ENCODE measurements at places on chromosomes 11 and 22.

DNA sequence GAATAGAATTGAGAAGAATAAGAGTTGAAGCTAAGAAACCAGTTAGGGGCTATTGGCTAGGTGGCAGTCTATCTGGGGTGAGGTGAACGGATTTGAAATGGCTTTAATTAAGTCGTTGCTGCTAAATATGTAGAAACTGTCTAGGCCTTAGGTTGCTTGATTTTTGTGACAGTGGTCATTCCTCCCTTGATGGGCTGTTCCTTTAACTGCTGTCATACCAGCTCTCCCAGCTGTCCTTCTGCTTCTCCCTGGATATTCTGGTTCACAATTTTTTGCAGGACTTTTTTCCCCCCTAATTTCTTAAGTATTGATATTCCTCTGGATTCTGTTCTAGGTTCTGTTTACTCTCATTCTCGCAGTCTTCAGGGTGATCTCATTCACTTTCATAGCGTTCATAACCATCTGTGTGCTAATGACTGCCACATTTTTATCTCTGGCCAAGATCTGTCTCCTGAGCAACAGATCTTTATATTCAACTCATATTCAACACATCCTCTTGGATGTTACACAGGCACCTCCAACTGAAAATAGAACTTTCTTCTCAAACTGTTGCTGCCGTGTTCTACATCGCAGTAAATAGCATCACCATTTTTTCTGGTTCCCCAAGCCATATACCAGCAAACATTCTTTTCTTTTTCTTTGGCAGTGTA, 134.1 kb downstream of the UVRAG start:
- DNase-seq, result no peak

- DNase-seq, result no peak
Observed at GRCh38 chr11:86722006-86722405, 49.6 kb upstream of the ME3 start.

GRCh38 chr11:76269661-76270261, 63.5 kb upstream of the WNT11 start:
- no peak for DNase-seq

- DNase-seq, result no peak
Observed at GRCh38 chr11:78767027-78767932, 192.6 kb upstream of the NARS2 start.

DNA sequence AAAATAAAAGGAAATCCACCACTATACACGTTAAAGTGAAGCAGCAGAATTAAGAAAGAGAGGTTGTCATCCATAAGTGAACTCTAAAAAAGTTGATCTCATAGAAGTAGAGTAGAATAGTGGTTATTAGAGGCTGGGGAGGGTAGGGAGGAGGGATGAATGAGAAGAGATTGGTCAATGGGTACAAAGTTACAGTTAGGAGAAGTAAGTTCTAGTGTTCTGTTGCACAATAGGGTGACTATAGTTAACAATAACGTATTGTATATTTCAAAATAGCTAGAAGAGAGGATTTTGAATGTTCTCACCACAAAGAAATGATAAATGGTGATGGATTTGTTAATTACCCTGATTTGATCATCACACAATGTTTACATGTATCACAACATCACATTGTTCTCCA, 72.0 kb downstream of the CD82 start:
- no peak for DNase-seq

DNA sequence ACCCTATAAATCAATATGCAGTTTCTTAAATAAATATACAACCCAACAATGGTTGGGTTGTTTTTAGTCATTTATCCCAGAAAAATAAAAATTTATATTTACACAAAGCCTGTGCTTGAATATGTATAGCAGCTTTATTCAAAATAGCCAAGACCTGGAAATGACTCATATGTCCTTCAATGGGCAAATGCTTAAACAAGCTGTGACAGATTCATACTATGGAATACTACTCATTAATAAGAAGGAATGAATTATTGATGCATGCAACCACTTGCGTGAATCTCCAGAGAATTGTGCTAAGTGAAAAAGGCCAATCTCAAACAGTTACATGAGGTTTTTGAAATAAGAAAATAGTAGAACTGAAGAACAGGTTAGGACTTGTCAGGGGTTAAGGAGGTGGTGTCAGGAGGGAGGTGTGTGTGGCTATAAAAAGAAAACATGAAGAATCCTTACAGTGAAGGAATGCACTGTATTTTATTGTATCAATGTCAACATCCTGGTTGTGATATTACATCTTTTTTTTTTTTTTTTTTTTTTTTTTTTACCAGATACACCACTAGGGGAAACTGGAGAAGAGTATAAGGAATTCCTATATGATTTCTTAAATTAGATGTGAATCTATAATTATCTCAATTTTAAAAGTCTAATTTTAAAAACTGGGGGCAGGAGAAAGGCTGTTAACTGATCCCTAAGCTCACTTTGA, 82.4 kb upstream of the CD44 start:
- DNase-seq, result no peak

- DNase-seq, result no peak
Observed at GRCh38 chr22:30216710-30217109, 29.8 kb downstream of the LIF start.

GRCh38 chr11:36475192-36475591, 34.9 kb downstream of the TRAF6 start:
- no peak for DNase-seq

DNA sequence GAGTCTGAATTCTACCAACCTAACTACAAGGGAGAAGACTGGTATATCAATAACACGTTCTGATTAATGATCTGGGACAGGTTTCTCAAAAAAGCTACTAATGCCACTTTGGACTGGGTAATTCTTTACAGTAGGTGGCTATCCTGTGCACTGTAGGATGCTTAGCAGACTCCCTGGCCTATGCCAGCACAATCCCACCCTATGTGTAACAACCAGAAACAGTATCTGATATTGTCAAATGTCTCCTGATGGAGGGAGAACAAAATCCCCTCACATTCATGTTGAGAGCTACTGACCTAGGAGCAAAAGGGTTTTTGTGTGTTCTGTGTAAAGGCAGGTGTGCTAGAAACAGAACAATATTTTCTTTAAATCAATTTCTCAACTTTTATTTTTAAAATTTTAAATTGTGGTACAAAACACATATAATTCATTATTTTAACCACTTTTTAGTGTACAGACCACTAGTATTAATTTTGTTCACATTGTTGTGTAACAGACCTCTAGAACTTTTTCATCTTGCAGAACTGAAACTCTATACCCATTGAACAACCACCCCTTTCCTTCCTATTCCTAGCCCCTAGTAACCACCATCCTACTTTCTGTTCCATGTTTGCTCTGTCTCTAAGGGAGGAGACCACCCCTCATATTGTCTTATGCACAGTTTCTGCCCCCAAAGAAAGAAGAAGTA, 2.1 kb upstream of the MS4A6A start:
- no peak for DNase-seq

GRCh38 chr11:73347067-73347466, 29.1 kb upstream of the RELT start:
- no peak for DNase-seq

- no peak for DNase-seq
Observed at GRCh38 chr11:78784321-78785061, 209.8 kb upstream of the NARS2 start.

DNA sequence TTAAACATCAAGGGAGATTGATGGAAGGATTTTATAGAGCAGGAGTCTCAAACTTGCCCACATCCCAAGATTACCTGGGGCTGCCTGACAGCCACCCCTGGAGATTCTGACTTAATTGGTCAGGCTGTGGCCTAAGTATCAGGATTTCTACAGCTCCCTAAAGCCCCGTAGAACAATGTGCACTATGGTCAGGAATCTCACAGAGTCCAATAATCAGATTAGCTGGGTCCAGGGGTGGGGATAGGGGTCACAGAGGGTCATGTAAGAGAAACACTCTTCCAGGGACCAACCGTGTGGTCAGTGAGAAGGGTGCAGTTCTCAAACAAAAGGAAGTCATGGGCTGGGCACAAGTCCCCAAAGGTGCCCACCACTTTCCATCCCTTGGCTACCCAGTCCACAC, 20.5 kb upstream of the FBLN1 start:
- no peak for DNase-seq

- no peak for DNase-seq
Observed at GRCh38 chr11:79366218-79366617, 74.6 kb downstream of the TENM4 start.

- DNase-seq, result no peak
Observed at GRCh38 chr22:46108564-46109473, 41.5 kb upstream of the PPARA start.

GRCh38 chr11:134524201-134524600, 112.2 kb upstream of the B3GAT1 start:
- no peak for DNase-seq

GRCh38 chr11:65915101-65915820, 3.6 kb downstream of the C11orf68 start:
- no peak for DNase-seq

- DNase-seq, result no peak
Observed at GRCh38 chr11:86035164-86035563, 33.7 kb downstream of the PICALM start.

GRCh38 chr11:129853518-129854231, 38.0 kb downstream of the TMEM45B start:
- no peak for DNase-seq

DNA sequence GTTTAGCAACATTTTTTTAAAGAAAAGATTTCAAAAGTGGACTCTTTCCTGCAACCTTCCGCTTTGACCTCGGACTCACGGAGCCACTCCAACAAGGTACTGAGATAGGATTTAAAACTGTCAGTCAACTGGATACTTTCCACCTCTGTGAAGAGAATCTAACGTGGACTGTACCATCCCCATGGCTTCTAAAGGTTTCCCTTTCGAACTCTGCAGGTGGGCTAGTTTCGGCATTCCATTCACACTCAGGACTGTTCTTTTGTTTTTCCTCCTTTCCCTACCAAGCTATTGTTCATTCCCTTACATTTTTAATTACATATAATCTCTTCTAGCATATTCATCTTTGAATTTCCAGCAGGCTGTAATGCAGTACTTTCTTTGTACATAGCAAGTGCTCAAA, 88.5 kb upstream of the AKIP1 start:
- no peak for DNase-seq

DNA sequence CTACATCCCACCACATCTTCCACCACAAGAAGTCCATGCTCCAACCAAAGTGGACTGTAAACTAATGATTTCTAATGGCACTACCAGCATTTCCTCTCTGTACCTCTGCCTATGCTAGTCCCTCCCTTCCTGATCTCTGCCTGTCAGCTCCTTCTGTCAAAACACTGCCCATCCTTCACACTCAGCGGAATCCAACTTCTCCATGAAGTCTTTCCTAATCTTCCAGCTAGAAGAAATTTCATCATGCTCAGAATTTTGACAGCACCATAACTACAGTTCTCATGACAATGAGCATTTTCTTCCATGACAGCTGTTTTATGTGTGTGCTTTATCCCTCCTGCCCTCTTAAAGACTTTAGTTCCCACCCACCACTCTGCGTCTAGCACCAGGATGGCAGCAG, 111.4 kb downstream of the SERGEF start:
- DNase-seq, result no peak

DNA sequence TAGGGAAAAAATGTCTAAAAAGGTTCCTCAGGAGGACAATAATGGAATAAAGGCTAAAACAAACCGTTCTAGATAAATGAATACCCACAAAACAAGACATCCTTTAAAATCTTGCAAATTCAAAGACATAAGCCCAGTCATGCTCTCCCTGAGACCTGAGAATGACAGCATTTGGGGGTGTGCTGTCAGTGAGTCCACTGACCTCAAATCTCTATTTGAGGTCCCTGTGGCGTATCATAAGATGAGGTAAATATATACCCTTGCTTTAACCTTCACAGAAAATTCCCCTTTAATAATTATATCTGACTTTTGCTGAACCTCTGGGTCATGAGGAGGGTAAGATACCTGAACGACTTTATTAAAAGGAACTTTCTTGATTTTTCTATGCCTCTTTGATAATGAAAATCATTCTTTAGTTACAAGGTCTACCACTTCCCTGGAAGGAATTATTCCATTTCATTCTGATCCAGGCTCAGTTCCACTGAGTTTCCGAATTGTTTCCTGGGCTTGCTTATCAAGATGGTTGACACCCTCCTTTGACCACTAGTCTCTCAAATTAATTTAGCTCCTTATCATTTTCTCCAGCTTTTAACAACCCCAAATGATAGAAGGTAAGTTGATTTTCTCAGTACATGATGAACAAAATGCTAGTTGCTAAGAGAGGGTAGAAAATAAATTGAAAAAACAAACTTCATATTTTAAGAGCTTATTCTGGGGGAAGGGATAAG, 53.8 kb upstream of the CHRM4 start:
- no peak for DNase-seq

- DNase-seq, result no peak
Observed at GRCh38 chr11:102940714-102941588, 14.6 kb downstream of the MMP13 start.

- DNase-seq, result no peak
Observed at GRCh38 chr22:36328635-36329253, 59.0 kb downstream of the MYH9 start.

DNA sequence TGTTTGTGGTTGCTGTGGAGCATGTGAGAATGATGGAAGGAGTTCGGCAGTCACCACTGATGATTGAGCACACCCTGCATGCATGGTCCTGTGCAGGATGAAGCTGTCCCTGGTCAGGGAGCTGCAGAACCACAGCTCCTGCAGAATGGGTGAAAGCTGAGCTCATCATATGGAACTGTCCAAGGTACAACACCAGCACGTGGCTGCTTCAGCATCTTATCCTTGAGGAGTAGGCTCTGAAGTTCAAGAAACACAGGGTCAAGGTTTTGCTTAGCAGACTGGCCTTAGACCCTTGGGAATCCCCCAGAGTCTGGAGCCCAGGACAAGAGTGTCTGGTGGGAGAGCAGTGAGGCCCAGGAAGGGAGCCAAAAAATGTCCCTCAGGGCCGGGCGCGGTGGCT, 182.4 kb upstream of the LARGE1 start:
- DNase-seq, result no peak

GRCh38 chr11:78954261-78954660, 379.6 kb upstream of the NARS2 start:
- DNase-seq, result no peak

- DNase-seq, result no peak
Observed at GRCh38 chr11:61814247-61814957, 2.4 kb downstream of the FADS1 start.

DNA sequence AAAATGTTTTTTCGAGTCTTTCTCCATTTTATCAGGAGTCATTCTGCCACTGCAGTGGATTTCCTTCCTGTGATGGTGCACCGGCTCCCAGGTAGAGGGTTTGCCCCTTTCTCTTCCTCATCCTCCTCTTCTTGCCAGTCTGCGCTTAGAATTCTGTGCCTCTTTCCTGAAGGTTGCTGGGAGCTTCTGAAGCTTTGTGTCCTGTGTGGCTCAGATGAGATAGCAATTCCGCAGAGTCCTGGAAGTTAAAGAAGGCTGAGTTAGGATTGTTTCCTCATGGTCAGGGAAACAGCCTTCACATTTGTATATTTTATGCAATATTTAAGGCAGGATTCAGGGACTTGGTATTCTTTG, 264 bp downstream of the BCO2 start:
- no peak for DNase-seq

DNA sequence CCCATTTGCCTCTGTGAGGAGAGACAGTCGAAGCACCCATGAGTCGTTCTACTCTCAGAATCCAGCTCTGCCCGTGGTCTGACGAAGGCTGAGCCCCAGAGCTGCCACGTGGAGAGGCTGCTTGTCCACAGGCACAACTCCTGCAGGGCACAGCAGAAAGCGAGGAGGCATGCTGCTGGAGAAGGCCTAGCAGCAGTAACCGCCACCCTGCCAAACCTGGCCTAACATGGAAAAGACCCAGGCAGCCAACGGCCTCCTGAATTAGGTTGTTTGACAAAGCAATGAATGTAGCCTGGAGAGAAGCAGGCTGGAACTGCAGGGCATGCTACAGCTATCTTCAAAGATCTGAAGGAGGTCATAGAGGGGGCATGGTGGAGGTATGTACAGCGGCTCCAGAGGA, 89.7 kb downstream of the SNX19 start:
- DNase-seq, result no peak

- no peak for DNase-seq
Observed at GRCh38 chr11:2700415-2701211, 819 bp upstream of the KCNQ1OT1 start.
